ENCODE measurements at places on chromosomes 16 and 17.

GRCh38 chr17:1484676-1485422 lies 7.6 kb downstream of the MYO1C start:
- no peak for DNase-seq

DNA sequence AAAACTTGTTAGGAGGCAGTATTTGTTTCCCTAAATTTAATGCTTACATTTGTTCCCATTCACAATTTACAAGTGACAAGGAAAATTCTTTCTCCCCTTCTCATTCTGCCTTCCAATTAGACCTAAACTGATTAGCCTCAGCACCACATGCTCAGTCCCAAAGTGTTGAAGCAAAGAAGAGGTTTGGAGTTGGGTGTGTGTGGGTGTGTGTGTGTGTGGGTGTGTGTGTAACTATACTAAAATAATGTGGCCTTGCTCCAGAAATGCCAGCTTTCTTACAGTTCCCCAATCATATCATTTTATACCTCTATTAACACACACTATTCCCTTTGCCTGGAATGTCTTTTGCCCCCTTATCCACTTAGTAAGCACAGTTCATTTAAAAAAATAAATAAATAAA lies 6.9 kb upstream of the UTP6 start:
- DNase-seq = no peak

DNA sequence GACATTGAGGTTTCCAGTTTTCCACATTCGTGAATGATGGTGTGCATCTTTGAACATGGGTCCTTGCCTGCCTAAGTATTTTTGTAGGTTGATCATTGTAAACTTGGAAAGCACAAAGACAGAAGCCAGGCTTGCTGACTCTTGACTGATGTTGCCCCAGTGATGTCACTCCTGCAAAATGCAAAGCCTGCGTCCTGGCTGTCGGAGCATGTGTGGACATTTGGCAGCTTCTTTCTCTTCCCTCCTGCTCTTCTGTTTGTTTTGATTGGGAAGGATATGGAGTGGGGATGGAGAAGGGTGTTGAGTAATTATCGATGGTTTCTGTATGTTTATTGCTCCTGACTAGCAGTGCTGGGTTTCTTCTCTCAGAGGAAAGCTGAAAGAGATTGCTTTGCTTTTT lies 3.2 kb downstream of the NDE1 start:
- DNase-seq = no peak

GRCh38 chr17:68456339-68457167 lies 743 bp downstream of the WIPI1 start:
- no peak for DNase-seq

- no peak for DNase-seq
Measured at GRCh38 chr17:83036666-83037065, 42.7 kb upstream of the METRNL start.

DNA sequence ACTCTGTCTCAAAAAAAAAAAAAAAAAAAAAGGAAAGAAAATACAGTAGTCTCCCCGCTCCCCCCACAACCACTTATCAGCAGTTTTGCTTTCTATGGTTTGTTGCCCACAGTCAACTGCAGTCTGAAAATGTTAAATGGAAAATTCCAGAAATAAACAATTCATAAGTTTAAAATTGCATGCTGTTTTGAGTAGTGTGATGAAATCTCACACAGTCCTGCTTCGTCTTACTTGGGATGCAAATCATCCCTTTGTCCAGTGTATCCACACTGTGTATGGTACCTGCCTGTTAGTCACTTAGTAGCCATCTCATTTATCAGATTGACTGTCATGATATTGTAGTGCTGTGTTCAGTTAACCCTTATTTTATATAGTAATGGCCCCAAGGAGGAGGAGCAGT lies 41.5 kb downstream of the NF1 start:
- DNase-seq = no peak

DNA sequence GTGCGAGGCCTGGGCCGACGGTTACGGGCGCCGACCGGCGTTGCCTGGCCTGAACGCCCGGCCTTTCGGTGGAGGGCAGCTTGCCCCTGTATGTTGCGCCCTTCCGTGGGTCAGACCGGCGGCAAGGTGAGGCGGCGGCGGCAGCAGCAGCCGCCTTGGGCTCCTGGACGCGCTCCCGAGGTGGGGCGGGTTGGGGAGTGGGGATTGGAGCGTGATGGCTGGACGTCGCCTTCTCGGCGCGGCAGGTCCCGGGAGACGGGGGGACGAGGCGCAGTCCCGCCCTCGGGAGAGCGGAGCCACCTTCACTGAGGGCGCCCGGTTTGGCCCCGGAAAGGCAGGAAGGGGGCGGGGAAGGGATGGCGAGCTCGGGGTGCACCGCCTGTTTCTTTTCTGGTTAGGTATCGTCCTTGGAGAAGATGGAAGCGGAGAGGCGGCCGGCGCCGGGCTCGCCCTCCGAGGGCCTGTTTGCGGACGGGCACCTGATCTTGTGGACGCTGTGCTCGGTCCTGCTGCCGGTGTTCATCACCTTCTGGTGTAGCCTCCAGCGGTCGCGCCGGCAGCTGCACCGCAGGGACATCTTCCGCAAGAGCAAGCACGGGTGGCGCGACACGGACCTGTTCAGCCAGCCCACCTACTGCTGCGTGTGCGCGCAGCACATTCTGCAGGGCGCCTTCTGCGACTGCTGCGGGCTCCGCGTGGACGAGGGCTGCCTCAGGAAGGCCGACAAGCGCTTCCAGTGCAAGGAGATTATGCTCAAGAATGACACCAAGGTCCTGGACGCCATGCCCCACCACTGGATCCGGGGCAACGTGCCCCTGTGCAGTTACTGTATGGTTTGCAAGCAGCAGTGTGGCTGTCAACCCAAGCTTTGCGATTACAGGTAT lies 671 bp downstream of the DGKE start:
- DNase-seq = peak; percentile 43

DNA sequence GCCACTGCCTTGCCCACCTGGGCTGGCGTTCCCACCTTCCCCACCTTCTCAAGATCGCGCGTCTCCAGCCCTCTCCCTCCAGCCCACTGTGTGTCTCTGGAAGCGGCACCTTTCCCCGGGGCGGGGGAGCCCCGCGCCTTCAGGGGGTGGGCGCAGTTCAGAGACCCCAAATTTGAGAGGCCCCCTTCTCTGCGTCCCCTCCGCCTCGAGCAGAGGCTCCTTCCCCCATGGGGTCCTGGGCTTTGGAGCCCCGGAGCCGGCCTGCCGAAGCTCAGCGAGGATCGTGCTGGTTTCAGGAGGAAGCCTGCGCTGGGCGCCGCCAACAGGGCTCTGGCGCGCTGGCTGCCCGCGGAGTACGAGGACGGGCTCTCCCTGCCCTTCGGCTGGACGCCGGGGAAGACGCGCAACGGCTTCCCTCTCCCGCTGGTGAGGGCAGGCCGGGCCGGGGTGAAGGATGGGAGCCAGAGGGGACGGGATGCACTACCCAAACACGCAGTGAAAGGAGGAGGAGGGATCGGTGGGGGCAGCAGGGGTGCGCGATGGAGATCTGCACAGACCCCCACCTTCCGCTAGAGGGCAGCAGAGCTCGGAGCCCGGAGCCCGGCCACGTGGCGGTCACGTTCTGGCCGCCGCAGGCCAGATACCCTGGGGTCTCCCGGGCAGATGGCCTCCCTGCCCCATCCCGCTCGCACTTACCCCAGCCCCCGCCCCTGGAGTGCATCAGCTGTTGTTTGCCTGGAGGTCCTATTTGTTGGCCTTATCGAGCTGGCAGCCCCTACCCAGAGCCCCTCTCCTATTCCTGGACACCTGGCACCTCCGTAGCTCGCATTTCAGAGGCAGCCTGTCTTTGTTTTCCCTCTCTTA lies 11.1 kb downstream of the LPO start:
- DNase-seq = peak; percentile 62

- no peak for DNase-seq
Measured at GRCh38 chr16:3363793-3364192, 8.1 kb downstream of the OR2C1 start.

- no peak for DNase-seq
Measured at GRCh38 chr17:48427598-48427997, 2.4 kb downstream of the SKAP1 start.

DNA sequence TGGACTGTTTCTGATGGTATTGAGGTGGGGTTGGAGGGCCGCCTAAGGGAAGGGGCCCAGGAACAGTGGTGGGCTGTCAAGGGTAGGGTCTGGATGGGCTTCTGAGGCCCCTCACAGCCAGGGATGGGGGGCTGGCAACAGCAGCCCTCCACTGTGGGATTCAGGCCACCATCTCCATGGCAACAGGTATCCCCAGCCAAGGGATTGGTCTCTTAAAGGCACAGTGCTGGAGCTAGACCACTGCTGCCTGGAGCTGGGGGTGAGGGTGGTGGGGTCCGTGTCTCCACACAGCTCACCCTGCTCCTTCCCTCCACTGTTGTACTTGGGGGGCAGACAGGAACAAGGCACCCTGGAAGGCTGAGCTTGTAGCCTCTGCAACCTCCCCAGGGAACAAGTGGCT lies 41.8 kb downstream of the PSME3IP1 start:
- DNase-seq = no peak

DNA sequence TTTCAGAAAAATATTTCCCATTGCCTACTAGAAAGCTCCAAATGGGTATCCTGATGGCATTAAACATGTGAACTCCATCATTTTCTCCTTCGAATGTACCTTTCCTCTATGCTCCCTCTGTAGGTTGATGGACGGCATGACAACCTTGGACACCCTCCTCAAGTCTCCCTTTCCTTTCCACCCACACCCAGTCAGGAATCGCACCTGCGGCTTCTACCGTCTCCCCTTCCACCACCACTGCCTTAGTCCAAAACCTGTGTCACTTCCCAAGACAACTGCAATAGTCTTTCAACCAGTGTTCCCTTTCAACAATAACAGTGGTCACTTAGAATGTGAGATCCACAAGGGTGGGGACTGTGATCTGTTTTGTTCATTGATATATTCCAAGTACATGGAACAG lies 233.1 kb upstream of the AXIN2 start:
- DNase-seq = no peak

- DNase-seq = no peak
Measured at GRCh38 chr17:59437791-59438281, 106.4 kb downstream of the YPEL2 start.

DNA sequence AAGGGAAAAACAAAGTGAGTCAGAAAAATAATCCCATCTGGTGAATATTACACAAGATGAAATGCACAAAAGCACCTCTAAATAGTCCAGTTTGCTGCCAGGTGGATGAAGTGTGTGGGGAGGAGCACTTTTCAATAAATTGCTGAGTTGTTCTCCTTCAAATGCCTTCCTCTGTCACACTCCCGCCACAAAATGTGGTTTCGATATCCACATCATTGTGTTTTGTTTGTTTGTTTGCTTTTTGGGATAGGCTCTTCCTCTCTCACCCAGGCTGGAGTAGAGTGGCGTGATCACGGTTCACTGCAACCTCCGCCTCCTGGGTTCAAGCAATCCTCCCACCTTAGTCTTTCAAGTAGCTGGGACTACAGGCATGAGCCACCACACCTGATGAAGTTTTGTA lies 24.6 kb upstream of the SHISA9 start:
- no peak for DNase-seq

Data from stimulated activated CD4-positive, alpha-beta T cell treated with anti-CD3 and anti-CD28 coated beads, TNF-alpha, amount 100 ng/mL, for 4 hours (primary cell).